Calu3 (cell line): ENCODE measurements at places on chromosomes 16 and 17. TPM values are rescaled to one million over a fixed set of nuclear protein-coding genes. Genes with fewer than 3 reads are reported as not detected.
A peak's percentile ranks its signal among the peaks of the same experiment; 100 is the strongest.

Gene NAA38
- total RNA-seq: 36.3 and 36.6 TPM in 2 replicates

- DNase-seq: peak; percentile 10
Measured at GRCh38 chr17:58786586-58787295, 31.1 kb downstream of the PPM1E start.

DNA sequence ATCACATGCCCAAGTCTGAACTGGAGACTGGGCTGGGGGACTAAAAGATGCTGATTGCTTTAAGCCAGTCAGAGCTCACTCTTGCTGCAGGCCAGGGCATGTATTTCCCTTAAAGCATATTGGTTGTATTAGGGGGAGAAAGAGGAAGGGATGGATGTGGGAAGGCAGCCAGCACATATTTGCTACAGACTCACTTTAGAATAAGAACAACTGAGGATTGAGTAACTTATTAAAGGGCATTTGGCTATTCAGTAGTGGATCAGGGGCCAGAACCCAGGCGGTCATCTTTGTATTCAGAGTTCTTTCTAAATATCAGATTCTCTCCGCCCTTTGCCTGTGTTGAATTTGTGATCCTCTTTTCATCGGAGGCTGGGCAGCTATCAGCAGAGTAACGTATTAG, 231.7 kb downstream of the HAPSTR1 start:
- DNase-seq: no peak

- DNase-seq: no peak
Measured at GRCh38 chr17:68074279-68074678, 38.7 kb downstream of the KPNA2 start.
